ENCODE measurements at places on chromosomes 7 and 10.
A peak's percentile ranks its signal among the peaks of the same experiment; 100 is the strongest.

DNA sequence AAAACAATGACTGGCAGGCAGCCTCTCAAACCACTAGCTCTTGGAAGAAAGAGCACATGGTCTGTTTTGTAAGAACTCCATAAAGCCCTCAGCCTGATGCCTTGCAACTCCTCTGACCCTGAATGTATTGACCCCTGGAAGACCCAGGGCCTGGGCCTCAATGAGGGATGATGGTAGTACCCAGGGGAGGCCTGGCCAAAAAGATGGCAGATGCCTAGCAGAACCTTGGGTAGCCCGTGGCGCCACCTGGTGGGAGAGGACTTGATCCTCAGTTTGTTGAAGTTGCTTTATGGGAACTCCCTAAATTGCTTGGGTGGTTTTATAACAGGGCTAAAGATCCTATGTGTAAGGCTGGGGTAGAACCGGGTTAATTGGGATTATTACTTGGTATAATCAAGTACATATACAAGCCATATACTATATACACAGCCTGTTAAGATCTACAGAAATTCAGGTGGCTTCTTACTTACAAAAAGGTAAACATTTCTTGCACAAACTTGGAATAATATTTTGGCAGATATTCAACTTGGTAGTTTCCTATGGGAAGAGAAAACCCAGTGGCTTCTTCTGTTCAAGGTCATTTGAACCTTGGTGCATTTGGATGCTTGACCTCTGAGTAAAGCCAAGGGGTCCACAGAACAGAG, 95.8 kb upstream of the CACUL1 start:
- peak; percentile 38 for DNase-seq

GRCh38 chr7:150738591-150739001, 1.4 kb downstream of the GIMAP5 start:
- DNase-seq = no peak

- DNase-seq = no peak
Measured at GRCh38 chr7:2403718-2404648, 572 bp downstream of the CHST12 start.

DNA sequence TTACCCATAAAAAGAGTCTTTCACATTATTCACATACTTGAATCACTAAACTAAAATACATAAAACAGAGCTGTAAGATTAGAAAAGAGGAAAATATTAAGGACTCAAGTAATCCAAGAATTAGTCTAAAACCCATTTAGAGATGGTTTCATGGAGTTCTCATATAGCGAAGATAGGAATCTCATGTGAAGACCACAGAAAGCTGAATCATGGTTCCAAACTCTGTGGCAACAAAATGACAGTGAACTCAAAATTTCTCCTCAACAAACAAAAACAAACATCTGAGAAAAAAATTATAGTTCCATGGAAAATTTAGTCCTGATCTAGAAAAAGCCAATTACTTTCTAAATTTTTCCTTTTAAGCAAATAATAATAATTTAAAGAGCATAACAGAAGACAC, 34.6 kb downstream of the BAZ1B start:
- DNase-seq = no peak

DNA sequence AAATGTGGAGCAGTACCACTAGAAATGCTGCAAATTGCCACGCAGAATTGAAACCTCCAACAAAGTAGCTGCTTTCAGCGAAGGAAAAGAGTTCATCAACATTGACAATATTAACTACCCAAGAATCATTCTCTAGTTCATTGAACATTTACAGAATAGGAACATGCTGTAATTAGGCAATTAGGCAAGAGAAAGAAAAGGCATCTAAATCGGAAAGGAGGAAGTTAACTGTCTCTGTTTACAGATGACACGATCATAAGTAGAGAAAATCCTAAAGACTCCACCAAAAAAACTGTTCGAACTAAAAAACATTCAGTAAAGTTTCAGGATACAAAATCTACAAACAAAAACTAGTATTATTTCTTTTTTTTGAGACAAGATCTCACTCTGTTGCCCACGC, 8.9 kb upstream of the PKD1L1 start:
- no peak for DNase-seq

DNA sequence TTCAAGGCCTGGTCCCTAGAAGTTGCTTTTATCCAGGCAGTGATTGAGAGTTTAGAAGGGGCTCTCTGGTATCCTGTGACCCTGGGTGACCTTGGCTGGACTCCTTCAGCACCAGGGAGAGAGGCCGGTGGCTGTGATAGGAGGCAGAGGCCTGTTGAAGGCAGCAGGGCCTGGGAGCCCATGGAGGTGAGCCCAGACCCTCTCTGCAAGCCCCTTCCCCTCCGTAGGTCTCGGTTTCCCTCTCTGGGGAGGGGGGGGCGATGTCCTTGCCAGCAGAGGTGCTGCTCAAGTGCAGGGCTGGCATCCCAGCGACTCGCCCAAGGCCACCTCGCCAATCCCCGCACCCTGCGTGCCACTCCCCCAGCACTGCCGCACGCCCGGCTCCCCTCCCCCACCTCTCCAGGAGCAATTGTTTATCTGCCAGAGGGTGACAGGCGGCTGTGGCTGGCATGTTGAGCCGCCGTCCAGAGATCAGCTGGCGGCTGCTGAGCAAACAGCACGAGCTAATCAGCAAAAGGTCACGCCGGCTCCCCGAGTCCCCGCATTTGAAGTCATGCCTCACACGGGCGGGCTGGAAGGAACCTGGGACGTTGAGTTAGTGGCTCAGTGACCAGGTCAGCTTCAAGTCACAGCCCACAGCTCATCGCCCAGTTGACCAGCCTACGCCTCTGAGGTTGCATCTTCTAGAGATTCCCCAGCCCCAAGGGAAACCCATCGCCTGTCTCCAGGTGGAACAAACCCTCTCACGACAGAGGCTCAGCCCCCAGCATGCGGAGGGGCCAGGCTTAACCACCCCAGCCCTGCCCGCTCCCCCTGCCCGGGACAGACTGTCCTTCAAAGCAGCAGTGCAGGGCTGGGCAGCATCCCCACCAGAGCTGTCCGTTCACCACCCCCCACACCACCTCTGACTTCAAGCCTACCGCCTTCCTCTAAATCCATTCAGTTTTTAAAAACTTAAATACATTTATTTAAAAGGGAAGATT, 43.7 kb downstream of the ELFN1 start:
- peak; percentile 88 for DNase-seq

GRCh38 chr7:66198956-66199355, 6.2 kb upstream of the TPST1 start:
- DNase-seq = no peak

DNA sequence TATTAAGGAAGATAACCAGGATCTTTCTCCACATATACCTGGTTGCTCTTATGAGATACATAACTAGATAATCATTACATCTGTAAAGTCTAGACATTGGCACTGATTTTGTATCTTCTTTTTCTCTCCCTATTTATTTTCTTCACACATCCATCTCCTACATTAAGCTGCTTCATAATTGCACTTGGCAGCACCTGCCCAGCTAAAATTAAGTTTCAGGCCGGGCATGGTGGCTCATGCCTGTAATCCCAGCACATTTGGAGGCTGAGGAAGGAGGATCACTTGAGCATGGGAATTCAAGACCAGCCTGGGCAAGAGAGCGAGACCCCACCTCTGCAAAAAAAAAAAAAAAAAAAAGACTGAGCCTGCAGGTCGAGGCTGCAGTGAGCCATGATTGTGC, 22.3 kb upstream of the AKR1B1 start:
- DNase-seq = no peak

DNA sequence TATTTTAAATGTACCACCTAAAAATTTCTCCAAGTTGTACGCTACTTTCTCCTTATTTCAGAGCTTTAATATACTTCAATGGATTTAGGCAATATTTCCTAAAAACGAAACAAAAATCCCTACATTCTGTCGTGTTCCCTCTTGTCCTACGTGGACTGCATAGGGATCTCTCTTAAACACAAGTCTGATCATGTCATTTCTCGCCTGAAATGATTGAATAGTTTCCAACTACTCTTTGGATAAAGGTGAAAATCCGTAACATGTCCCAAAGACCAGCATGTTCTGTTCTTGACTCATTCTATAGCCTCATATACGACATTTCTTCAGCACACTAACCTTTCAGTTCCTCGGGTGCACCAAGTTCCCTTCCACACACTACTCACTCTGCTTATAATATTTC, 17.7 kb upstream of the TPK1 start:
- DNase-seq = no peak

DNA sequence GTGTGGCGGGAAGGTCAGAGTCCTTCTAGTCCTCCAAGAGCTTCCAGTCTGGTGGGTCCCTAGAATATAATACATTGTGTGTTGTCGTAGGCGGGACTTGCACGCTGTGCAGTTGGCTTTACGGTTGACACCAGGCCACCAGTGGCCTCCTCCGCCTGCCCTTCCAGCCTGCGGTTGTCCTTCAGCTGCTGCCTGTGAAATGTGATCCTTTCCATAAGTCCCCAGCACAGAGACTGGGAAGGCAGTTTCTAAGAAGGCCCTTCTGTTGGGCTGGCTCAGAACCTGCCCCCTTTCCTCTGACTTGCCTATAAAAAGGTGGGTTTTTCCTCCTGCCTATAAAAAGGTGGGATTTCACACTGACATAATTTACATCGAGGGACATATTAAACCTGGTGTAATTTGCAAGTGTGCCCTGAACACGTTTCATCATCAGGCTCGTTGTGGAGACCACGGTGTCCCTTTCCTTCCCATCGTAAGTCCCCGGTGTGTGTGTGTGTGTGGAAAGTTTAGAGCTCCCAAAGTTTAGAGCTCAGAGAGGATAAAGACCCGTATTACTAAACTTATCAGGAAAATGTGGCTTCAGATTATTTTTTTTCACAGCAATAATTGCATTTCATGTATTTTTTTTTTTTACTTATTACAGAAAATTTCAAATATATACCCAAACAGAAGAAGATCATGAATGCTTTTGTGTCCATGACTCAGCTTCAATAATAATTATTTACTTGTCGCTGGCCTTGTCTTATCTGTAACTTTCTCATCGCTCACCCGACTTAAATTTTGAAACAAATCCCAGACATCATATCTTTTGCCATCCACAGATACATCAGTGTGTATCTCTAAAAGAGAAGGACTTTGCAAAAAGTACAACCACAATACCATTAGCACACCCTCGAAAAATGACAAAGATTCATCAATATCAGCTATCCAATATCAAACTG, 45.1 kb downstream of the CUX1 start:
- peak; percentile 77 for DNase-seq

- no peak for DNase-seq
Measured at GRCh38 chr10:102579328-102579727, 65.0 kb upstream of the TRIM8 start.

GRCh38 chr7:157037028-157037427, 26.6 kb upstream of the MNX1 start:
- DNase-seq = no peak

DNA sequence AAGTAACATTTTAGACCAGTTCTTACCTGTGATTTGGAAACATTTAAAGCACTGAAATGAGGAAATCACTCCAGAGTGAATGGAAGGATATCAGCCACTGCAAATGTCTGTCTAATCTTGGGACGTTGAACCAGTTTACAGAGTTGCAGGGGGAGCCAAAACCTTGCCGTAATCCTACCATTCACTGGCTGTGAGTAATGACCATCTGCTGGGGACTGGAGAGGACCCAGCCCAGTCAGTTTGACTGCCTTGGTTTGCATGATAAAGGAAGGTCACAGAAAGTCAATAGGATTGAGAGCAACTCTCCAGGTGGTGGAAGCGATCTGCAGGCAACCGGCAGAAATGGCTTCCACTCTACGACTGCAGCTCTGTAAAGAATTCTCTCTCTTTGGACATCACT, 167.2 kb downstream of the AKR1D1 start:
- DNase-seq = peak; percentile 50

GRCh38 chr7:151566897-151567320, 47.2 kb upstream of the RHEB start:
- DNase-seq = no peak

DNA sequence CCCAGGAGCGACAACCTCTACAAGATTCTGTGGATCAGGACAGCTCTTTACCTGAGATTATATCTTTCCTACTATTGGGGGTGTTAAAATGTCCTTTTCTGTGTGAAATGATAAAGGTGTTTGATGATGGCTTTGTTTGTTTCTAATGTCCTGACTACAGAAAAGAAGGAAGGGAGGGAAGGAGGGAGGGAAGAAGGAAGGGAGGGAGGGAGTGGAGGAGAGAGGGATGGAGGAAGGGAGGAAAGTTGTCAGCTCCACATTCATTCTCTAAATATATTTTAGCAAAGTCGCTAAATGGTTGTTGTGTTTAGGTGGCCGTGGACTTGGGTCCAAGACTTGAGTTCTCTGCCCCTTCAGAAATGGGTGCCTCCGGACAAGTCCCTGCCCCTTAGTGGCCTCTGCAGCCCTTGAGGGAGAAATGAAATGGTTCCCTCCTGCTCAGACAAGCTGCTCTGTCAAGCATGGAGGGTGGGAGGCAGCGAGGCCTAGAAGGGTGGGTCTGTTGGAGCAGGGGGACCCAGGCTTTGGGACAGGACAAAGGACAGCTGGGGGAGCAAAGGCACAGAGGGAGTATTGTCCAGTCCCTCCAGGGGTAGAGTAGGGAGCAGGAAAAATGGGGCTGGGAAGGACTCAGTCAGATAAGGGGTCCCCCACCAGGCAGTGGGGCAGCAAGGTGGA, 4.4 kb downstream of the RGS10 start:
- no peak for DNase-seq

- peak; percentile 4 for DNase-seq
Measured at GRCh38 chr7:7996568-7996967, 28.0 kb downstream of the GLCCI1 start.

DNA sequence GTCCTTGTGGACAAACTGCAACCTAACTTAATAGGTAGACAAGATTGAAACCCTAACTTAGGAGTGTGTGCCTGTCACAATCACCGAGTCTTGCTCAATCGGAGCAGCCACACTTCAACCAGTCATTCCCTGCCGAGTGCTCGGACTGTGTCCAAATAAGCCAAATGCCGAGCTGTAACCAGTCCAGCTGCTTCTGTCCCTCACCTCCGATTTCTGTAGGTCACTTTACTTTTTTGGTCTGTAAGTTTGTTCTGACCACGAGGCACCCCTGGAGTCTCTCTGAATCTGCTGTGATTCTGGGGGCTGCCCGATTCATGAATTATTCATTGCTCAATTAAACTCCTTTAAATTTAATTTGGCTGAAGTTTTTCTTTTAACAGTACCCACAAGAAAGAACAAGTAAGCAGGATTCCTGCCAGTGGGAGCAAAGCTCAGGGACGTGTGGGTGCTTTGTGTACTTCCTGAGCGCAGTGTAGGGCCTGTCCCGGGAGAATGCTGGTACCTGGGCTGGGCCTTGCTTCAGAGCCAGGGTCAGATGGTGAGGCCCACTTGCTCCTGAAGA, 140.1 kb downstream of the ACTR3B start:
- peak; percentile 78 for DNase-seq

DNA sequence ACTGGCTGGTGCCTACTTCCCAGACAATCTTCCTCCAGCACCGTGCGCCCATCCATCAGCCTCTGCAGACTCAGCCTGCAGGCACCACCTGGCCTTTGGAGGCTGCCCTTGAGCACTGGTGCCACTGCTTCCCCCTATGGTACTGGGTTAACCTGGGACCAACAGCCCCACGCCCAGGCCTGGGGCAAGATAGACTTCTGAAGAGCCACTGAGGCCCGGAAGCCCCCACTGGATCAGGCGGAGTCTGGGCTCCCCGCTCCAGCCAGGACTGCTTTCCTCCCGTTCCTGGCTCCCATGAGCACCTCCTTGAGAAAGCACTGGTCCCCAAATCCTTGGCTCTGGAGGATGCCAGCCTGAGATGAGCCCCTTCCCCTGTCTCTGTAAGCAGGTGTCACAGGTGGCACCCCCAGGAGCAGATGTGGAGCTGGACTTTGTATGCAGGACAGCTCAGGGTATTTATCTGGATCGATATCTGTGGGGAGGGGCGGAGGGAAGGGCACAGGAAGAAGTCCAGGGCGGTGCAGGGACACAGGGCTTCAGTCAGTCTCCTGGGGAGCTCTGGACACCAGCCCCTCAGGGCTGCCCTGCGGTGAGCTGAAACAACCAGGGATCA, 206.5 kb upstream of the PPP2R2D start:
- no peak for DNase-seq
